Thoracic aorta (tissue), 2 donors: ENCODE measurements at places on chromosomes 12 and 14.

- DNase-seq: no peak
These were observed 747.2 kb upstream of the TMEM132C start for GRCh38 chr12:127519779-127520178.

- DNase-seq: no peak
These were observed 149.9 kb upstream of the BTG1 start for GRCh38 chr12:92295523-92295922.

GRCh38 chr12:107894589-107894988, 120.1 kb downstream of the ASCL4 start:
- DNase-seq: no peak

DNA sequence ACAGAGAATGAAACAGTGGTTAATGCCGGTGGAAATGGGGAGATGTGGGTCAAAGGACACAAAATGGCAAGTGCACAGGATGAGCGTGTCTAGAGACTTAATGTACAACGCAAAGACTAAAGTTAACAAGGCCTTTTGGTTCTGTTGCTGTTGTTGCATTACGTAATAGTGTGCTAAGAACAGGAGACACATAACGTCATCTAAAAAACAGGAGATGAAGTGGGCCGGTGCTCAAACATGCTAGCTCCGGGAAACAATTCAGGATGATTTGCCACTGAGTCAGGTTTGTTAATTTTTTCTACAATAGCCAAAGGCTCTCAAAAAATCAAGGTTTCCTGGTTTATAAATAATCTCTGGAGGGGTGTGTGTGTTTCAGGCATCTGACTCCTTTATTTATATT, 55.5 kb downstream of the ETV6 start:
- DNase-seq: no peak

DNA sequence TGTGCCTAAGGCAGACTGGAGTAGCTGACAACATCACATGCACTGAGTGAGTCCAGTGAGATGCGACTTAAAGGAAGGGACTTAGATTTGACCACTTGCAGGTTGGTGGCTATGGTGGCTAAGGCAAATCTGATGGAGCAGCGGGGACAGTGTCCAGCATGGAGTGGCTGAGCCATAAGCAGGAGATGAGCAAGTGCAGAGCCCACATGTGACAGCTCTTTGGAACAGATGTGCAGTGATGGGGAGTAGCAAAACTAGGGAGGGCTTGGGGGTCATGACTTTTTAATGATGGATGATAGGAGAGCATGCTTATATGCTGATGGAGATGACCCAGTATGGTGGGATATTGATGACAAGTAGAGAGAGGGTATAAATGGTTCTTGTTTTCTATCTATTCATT, 80.2 kb downstream of the PELI2 start:
- no peak for DNase-seq

DNA sequence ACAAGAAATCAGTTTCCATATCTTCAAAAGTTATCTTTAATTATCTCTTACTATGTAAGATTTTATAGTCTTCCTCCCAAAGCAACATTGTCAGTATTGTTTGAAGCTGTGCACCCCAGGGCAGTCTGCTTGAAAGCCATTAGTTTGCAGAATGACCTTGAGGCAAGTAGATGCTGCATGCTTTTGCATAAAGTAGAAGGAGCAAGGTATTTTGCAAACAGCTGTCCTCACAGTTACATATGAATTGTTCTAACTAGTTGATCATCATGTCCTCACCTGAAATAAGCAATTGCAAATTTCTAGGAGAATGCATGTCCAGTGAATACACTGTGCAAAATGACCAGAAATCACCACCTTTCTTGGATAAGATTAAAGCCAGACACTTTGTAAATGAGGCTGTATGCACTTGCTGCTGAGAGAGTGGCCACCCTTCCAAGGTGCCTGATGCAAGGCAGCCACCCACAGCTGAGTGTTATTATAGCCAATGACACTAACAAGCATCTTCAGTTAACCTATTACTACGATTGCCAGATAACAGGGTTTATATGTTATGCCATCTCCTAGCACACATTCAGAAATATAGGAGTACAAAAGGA, 730.0 kb upstream of the TMEM132C start:
- DNase-seq: no peak

DNA sequence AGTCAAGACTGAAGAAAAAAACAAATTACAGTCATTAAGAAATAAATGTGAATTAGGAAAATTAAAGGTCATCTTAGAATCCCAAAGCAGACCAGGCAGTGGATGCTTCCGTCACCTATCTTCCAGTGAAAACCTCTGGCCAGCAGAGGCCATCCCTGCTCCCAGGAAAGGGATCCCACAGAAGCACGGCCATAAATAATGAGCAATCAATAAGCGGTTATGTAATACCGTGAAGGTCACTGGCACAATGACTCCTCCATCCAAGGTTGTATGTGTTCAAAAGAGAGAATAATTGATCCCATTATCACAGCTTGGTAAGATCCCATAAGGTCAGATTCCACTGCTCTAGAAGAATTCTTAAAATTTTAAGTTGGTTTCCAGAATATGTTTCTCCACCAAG, 85.7 kb downstream of the PPP2R5E start:
- DNase-seq: no peak

GRCh38 chr14:54104601-54105145, 148.0 kb upstream of the BMP4 start:
- DNase-seq: no peak
